OCI-LY7 (cell line): ENCODE measurements at places on chromosomes 2 and 18. TPM values are rescaled to one million over a fixed set of nuclear protein-coding genes. Genes with fewer than 3 reads are reported as not detected.

CYBRD1 gene
- not detected in 2 replicates for total RNA-seq

RANBP2 gene
- 64.9 and 74.0 TPM in 2 replicates for total RNA-seq

KCNJ3 gene
- not detected in 2 replicates for total RNA-seq

ITGB6 gene
- total RNA-seq = not detected in 2 replicates

ST8SIA5 gene
- total RNA-seq = not detected in 2 replicates

DUSP19 gene
- total RNA-seq = 3.9 and 4.0 TPM in 2 replicates

- DNase-seq = no peak
These were observed 441.4 kb downstream of the DCDC2C start for GRCh38 chr2:4144731-4145130.

DNA sequence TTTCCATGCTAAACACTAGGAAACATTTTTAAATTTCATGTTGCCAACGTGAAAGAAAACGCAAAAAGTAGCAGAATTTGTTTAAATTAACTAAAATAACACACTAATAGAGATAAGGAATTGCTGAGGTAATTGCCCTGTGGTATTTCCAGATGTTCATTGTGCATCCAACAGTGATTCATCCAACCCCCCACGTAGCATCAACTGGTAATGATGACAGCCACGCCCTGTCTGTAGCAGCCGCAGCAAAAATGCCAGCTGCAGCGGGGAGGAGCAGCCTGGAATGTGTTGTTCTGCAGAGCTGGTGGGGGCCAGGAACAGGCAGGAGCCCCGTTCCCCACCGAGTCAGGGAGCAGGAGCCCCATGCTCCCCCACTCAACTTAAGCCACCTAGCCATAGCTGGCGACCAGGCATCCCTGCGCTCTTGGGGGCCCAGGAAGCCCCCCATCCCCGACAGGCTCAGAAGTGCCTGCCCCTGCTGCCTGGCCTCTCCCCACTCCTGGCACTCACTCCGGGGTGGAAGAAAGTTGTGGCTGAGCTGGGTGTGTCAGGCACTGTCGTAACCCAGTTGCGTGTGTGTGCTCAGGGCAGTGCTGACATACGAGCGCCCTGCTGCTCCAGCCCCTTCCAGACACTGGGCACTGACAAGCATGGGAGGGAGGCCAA lies 695.1 kb upstream of the ACVR2A start:
- DNase-seq = no peak

GRCh38 chr2:46268196-46268595 lies 29.0 kb upstream of the EPAS1 start:
- no peak for DNase-seq

DNA sequence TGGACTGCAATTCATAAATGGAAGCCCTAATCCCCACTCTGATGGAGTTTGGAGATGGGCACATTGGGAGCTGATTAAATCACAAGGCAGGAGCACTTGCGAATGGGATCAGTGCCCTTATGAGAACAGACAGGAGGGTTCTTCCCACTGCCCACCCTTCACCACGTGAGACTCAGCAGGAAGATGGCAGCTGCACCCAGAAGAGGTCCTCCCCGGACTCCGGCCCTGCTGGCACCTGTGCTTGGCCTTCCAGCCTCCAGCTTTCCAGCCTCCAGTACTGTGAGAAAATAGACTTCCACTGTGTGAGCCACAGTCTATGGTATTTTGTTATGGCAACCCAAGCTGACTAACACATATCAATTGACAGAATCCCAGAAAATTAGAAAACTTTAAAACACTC lies 267.6 kb upstream of the SALL3 start:
- DNase-seq = no peak

DNA sequence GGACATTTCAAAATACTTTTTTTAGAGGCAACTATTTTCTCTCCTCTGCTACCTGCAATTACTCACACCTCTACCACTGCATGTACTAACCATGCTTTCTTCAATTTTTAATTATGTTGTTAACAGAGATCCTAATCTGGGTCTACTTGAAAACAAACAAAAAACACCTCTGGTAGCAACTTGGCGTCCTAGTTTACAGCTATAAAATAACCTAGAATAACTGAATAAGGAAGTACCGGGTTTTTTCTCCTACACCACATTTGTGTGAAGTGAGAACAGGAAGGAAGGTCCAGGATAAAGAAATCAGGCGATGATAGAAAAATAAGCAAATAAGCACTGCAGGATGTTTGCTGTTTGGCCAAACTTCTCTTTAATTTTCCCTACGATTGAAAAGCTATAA lies 633.5 kb downstream of the LRP1B start:
- DNase-seq = no peak

- no peak for DNase-seq
These were observed 12.9 kb upstream of the MAPRE3 start for GRCh38 chr2:26957534-26957933.

DNA sequence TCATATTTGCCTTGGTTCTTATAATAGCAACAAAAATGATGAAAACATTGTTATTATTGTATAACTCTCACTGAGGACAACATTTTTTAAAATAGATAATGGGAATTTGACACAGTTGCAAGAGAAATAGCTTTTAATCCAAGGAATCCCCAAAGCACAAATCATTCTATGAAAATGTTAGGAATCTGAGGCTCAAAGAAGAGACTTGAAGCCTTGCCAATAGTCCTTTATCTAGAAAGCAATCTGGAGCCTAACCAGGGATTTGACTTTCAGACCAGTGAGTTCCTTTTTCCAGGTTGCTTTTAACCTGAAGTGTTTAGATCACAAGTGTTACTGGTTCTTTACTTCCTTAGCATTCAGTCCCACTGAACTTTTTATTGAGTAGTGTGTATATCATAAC lies 574.5 kb upstream of the ZEB2 start:
- DNase-seq = no peak

- DNase-seq = no peak
These were observed 1.2 kb downstream of the ASAP2 start for GRCh38 chr2:9207641-9208311.

DNA sequence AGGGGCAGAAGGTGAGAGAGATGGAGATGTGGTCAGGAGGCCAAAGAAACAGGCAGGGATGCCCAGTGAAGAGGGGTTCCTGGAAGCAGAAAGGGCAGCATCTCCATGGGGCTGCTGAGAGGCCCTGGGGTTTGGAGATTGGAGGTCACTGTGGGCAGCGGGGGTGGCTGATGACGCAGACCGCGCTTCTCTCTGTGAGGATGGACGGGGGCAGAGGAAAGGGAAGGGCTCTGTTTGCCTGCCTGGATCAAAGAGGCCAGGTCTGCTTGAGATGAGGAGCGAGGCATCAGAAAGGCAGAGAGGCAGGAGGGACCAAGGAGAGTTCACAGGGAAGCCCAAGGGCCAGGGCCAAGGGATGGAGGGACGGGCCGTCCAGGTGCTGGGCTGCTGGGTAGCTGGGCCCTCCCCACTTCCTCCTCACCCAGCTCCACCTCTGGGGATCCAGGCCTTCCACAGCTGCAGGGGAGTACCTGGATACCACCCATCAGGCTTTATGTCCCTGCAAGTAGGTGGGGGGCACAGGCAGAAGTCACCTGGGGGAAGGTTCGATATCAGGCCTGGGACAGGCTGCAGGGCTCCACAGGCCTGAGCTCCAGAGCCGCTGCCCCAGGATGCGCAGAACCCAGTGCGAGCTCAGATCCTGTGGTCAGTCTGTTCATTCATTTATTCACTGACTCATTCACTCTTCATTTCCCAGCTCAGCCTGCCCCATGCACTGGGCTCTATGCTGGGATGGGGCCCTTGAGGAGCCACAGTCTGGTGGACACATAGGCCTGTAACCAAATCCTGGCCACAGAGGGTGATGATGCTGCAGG lies 30.6 kb downstream of the ADRA2B start:
- DNase-seq = no peak

- DNase-seq = peak; percentile 38
These were observed 21.5 kb upstream of the MFSD2B start for GRCh38 chr2:23988371-23988770.

GRCh38 chr2:238105506-238106338 lies 5.6 kb downstream of the ESPNL start:
- no peak for DNase-seq

DNA sequence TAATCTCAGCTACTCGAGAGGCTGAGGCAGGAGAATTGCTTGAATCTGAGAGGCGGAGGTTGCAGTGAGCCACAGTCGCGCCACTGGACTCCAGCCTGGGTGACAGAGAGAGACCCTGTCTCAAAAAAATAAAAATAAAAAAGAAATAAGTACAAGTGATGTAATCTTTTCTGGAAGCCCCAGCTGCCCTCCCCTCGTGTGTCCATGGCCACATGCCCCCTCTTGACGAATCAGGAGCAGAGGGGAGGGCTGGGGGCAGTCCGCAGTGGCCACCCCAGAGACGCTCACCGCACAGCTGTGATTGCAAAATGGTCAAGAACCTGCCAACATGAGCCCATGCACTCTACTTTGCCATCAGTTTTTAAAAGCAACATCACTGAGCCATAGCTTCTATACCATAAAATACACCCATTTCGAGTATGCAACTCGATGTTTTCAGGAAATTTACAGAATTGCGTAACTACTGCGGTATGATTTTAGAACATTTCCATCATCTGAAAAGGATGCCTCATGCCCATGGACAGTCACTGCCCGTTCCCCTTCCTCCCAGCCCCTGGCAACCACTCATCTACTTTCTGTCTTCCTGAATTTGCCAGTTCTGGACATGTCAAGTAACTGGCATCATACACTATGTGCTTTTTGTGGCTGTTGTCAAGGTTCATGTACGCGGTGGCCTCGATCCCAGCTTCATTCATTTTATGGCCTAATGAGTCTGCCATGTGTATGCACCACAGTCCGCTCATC lies 88.1 kb downstream of the NDUFA10 start:
- DNase-seq = no peak

DNA sequence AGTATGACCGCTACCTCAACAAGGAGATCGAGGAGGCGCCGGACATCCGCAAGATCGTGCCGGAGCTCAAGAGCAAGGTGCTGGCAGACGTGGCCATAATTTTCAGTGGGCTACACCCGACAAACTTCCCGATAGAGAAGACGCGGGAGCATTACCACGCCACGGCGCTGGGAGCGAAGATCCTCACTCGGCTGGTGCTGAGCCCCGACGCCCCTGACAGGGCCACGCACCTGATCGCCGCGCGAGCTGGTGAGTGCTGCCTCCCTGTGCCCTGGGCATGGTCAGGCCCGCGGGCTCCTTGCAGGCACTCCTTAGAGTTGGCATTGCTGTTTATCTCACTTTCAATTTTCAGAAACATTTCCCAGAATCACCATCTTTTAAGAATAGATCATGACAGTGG lies 35.7 kb downstream of the CTDP1 start:
- DNase-seq = no peak

DNA sequence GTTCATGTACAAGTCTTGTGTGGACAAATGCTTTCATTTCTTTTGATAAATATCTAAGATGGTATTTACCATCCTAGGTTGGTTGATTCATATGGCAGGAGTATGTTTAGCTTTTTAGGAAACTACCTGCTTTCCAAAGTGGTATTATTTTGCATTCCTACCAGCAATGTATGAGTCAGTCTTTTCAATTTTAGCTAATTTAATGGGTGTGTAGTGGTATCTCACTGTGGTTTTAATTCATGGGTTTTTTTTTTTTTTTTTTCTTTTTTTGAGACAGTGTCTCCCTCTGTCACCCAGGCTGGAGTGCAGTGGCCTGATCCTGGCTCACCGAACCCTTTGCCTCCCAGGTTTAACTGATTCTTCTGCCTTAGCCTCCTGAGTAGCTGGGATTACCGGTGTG lies 4.2 kb downstream of the ZNF512 start:
- no peak for DNase-seq

DNA sequence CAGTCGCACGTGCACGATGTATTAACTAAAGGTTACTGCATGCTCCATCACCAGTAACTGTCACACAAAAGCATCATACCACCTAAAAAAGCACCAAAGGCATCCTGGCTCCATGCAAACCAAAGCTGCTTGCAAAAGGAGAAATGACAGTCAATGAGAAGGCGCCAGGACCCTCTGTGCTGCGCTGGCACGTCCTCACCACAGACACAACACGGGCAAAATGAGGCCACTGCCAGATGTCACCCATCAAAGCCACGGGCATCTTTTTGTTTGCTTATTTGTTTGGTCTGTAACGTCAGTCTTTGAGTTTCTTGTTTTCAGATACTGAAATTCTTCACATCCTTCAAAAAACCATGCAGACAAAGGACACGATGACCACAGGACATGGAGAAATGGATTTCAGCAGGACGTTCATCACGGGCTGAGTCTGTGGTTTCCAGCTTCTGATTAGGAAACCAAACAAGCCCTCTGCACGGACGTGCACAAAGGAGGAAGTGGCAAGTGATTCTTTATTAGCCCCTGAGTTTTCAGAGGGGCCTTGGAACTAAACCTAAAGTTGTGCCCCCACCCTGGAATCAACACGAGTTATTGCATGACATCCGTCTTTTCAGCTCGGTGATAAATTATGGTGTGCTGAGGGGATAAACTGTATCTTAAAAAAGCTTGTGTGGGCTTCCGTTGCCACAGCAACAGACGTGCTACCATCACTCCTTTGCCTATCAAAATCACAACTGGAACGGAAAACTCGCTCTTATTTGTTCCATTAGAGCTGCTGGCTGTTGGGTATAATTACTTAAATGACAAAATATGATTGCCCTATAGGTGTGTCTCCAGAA lies 181.8 kb downstream of the EIPR1 start:
- DNase-seq = peak; percentile 41

DNA sequence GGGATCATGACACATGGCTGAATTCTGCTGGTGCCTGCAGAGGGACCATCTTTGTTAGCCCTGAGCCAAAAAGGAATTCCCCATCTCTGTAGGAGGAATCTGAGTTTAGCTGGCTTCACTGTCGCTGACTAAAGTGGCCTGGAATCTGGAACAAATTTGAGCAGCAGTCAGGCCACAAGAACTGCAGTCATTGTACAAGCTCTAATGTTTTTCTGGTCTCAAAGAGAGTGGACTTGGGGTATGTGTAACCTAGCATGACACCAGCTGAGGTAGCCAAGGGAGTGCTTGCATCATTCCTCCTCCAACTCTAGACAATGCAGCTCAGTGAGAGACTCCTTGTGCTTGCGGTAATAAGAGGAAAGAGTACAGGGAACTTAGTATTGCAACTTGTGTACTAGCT lies 539.1 kb upstream of the LRRTM4 start:
- no peak for DNase-seq

DNA sequence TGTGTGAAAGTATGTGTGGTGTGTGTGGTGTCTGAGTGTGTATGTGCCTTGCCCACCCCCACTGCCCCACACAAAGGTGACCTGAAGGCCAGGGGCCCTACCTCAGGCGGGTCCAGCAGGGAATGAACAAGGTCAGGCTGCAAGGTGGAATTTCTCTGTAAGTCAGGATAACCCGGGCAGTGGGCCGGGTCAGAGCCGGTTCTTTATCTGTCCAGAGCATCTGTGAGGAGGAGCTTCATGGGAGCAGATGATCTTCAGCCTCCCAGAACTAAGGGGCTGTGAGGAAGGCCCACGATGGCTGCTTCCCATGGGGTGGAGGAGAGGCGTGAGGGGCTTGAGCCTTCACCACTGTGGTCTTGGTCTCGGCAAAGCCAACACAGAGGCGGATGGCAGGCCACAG lies 150.3 kb downstream of the TFCP2L1 start:
- no peak for DNase-seq
